ENCODE measurements at places on chromosomes 2 and 18.

- DNase-seq, result no peak
Observed at GRCh38 chr2:149828520-149829210, 241.1 kb upstream of the MMADHC start.

- DNase-seq, result no peak
Observed at GRCh38 chr2:207867056-207867455, 97.3 kb upstream of the FZD5 start.

- DNase-seq, result no peak
Observed at GRCh38 chr2:210965472-210965871, 409.1 kb downstream of the CPS1 start.

- no peak for DNase-seq
Observed at GRCh38 chr2:205717175-205717846, 35.0 kb downstream of the NRP2 start.

- DNase-seq, result no peak
Observed at GRCh38 chr2:219439506-219439905, 4.9 kb downstream of the SPEG start.

GRCh38 chr2:28247290-28247689, 145.4 kb upstream of the FOSL2 start:
- DNase-seq, result no peak

DNA sequence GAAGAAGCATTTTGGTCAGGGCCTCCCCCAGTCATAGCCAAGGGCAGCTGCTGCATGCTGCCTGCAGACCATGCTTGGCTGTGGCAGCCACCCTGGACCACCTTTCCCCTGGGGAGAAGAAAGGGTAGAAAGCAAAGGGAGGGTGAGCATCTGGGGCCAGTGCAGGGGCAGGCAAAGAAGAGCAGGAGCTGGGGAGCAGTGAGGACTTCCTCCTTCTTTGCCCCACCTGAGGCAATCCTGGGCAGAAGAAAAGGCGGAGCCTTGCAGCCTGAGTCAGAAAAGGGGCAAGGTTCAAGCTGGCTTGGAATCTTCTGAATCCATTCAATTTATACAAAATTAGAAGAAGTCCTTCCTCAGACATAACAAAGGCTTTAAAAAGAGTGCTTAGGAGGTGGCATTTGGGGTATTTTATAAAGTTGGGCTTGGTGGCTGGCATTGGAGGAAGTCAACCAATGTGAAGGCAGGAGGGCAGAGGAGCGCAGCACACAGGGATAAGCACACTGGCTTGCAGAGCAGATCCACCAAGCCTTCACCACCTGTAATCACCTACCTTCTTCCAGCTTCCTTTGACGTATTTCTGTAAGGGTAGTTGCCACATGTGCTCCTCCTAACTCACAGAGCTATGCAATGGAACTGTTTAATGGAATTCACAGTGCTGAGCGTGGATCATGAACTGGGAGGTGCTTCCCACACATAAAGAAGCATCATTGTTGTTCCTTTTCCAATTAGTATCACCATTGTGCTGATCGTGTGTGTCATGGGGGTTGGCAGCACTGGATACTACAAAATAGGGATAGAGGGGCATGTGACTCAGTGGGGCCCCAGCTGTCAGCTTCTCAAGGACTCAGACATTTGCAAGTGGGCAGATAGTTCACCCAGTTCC, 154.4 kb upstream of the EPAS1 start:
- no peak for DNase-seq

DNA sequence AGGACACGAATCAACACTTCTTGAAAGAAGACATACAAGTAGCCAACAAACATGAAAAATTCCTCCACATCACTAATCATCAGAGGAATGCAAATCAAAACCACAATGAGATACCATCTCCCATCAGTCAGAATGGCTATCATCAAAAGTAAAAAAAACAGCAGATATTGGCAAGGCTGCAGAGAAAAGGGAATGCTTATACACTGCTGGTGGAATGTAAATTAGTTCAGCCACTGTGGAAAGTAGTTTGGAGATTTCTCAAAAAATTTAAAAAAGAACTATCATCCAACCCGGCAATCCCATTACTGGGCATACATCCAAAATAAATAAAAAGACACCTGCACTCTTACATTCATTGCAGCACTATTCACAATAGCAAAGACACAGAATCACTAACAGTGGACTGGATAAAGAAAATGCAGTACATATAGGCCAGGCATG, 78.7 kb downstream of the GRB14 start:
- DNase-seq, result peak; percentile 89

DNA sequence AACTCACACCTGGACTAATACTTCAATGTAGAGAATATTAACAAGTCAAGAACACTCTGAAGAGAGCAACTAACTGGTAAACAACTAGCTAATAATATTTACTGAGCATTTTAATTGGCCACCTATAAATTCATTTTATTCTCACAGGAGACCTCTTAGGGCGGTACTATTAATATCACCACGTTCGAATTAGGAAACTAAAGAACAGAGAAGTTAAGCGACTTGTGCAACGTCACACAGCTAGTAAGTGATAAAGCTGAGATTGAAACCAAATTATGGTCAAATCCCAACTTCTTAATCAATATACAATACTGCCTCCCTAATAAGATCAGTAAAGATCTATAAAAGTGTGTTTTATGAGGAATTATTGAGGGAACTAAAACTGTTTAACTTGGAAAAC, 1034.3 kb upstream of the POU3F3 start:
- no peak for DNase-seq

- DNase-seq, result no peak
Observed at GRCh38 chr18:37484983-37485834, 80.4 kb downstream of the CELF4 start.

- no peak for DNase-seq
Observed at GRCh38 chr2:9222239-9222892, 15.8 kb downstream of the ASAP2 start.

- no peak for DNase-seq
Observed at GRCh38 chr2:82814146-82814545, 1644.9 kb downstream of the SUCLG1 start.

DNA sequence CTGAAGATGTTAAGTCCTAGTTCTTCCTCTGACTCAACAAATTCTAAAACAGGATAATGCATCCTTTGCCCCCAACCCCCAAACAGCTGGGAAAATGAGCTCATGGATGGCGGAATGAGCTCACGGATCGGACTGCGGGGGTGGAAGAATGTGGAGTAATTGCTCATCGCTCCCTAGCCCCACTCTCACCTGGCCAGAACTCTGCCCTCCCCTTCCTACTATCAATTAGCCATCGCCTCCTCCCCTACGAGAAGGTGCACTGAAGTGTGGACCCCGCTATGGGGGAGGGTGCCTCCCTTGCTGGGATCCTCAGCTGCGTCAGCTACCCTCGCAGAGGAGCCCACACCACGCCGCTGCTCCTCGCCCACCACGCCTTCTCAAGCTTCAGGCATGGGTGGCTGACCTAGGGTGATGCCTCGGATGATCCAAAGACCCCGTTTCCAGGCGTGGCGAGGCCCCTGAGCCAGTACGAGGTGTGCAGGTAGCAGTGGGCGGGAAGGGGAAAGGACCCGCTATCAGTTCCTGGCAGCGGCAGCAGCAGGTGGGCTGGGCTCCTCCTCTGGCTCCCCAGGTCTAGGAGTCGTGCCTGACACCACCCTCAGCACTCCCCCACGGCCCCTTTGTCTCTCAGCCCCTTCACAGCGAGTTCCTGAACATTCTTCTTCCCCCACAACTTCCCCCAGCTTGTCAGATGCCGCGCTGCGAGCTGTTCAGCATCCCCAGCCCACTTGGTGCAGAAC, 82.1 kb upstream of the POMC start:
- peak; percentile 72 for DNase-seq

- no peak for DNase-seq
Observed at GRCh38 chr18:6363216-6363615, 51.5 kb downstream of the L3MBTL4 start.

DNA sequence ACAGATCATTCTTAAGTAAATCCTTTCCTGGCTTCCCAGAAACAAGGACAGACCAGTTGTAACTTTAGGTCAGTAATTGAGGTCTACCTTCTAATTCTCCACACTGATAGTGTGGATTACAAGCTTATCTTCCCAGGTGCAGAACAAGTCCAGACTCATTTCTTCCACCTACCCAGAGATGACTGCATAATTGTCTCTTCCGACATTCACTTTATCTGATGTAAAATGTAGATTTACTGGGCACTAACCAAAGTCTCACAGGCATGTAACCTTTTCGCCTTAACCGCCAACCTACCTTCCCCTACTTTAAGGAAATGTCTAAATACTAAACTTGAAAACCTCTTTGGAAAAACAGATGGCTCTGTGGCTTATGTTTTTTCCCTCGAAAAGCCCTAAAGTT, 96.2 kb downstream of the NCK2 start:
- no peak for DNase-seq

GRCh38 chr2:226796012-226796839, 3.4 kb downstream of the IRS1 start:
- no peak for DNase-seq

- no peak for DNase-seq
Observed at GRCh38 chr2:1611886-1612285, 132.4 kb downstream of the PXDN start.

DNA sequence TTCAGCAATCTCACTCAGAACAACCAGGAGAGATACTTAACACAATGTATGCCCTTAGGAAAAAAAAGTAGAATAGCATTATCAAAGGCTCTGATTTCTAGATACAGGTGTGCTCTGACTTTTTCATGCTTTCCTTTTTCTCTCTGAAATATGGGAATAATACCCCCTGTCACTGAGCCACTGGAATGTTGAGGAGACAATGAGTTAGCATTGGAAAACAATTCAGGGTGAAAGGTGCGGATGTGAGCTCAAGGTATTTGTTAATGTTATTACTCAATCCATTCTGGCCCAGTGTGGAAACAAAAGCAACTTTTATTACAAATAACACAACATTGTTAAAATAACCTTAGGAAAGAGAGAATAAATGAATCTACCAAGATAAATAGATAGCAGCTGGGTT, 228.0 kb downstream of the IKZF2 start:
- no peak for DNase-seq

DNA sequence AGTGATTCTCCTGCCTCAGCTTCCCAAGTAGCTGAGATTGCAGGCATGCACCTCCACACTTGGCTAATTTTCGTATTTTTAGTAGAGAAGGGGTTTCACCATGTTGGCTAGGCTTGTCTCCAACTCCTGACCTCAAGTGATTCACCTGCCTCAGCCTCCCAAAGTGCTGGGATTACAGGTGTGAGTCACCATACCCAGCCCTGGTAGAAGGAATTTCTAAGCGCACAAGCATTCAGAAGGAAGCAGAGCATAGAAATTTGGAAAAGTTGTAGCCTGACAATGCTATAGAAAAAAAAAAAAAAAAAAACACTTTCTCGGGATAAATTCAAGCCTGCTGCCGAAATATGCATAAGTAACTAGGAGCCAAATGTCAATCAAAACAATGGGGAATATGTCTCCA, 249.4 kb downstream of the GRB14 start:
- DNase-seq, result no peak

GRCh38 chr18:23578891-23579653, 7.2 kb downstream of the NPC1 start:
- DNase-seq, result peak; percentile 23

GRCh38 chr2:127479219-127479825, 47.0 kb downstream of the IWS1 start:
- peak; percentile 79 for DNase-seq

- DNase-seq, result no peak
Observed at GRCh38 chr2:218216336-218216673, 684 bp upstream of the ARPC2 start.

DNA sequence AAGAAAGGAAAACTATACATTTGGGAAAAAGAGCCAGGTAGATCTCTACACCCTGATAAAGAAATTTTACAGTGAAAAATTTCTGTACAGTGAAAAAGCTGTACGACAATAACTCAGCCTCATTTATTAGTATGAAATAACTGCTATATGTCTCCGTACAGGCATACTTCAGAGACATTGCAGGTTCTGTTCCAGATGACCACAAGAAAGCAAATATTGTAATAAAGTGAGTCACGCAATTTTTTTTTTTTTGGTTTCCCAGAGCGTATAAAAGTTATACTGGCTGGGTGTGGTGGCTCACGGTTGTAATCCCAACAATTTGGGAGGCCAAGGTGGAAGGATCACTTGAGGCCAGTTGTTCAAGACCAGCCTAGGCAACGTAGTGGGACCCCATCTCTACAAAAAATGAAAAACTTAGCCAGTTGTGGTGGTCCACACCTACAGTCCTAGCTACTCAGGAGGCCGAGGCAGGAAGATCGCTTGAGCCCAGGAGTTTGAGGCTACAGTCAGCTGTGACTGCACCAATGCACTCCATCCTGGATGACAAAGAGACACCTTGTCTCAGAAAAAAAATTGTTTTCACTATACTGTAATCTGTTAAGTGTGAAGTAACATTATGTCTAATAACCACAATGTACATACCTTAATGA, 28.2 kb upstream of the AMMECR1L start:
- DNase-seq, result no peak

DNA sequence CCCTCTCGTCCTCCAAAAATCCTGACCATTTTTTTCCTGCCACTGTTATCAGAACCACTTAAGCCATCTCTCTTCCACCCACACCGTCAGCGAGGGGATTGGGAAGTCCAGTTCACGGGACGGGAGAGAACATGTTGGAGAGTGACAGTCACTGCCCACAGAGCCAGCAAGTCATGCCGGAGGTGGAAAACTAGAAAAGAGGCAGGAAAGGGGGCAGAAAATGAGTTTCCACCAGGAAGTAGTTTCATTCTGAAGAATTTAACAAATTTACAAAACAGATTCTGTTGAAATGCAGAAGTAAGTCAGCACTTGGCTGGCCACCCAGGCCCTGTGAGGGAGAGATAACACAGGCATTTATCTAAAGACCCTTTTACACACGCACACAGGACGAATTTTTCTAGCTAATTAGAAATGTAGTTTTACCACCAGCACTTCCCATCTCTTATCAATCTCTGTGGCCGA, 431.3 kb downstream of the TSN start:
- no peak for DNase-seq

GRCh38 chr2:221124532-221125240, 447.4 kb downstream of the EPHA4 start:
- DNase-seq, result no peak

- DNase-seq, result peak; percentile 7
Observed at GRCh38 chr2:13201924-13202323, 485.2 kb downstream of the TRIB2 start.

DNA sequence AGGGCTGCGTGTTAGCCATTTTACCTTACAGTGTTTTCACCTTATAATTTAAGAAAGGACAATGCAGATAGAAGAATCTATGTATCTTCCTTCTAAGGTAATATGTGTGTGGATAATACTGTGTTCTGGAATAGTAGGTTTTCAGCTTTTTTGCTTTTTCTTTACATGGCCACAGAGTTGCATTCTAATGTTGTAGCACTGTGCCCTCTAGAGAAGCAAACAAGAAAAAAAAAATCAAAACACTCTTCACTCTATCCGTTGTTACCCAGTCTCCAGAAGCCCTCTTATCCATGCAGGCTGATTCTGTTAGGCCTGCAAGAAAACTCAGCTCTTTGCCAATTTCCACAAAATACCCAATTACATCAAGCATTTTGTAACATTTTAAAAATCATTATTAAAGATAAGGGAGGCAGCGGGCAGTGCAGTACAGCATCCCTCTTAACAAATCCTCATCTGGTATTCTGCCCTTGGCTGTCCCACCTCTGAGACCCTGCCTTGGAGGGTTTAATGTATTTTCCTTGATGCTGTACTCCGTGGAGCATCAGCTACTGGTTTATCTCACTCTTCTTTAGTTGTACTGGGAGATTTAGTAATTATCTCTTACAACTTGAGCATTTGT, 41.8 kb downstream of the CDH7 start:
- DNase-seq, result no peak
